ENCODE measurements at places on chromosomes 2 and 18.

- DNase-seq: no peak
These were observed 58.8 kb downstream of the RNF144A start for GRCh38 chr2:6975988-6976387.

GRCh38 chr2:233319256-233319655 is 11.6 kb downstream of the SAG start:
- DNase-seq: no peak

DNA sequence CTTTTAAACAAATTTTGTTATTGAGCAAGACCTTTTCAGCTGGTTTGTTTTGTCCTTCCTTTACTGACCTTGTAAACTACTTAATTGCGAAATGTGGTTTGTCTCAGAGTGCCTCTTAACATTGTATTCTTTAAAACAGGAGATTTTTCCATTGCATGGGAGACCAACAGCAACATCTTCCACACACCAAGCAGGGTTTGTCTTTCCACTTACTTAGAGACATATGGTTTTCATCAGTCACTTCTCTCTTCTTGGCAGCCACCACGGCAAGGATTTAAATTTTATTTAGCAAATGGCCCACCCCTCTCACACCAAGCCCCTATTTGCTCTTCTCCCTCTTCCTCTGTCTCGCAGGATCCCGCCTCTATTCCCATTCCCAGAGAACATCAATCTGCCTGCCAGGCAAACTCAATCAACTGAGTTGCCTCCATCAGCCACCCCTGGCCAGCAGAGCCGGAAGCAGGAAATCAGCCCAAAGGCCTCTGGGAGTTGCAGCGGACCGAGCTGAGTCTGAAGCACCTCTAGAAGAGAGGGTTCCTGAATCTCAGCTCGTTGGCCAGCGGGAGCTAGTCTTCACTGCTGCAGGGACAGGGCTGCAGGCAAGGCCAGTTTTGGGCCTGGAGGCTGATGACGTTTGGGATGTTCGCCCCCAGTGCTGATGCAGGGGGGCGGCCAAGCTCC is 11.3 kb upstream of the CIB4 start:
- no peak for DNase-seq

DNA sequence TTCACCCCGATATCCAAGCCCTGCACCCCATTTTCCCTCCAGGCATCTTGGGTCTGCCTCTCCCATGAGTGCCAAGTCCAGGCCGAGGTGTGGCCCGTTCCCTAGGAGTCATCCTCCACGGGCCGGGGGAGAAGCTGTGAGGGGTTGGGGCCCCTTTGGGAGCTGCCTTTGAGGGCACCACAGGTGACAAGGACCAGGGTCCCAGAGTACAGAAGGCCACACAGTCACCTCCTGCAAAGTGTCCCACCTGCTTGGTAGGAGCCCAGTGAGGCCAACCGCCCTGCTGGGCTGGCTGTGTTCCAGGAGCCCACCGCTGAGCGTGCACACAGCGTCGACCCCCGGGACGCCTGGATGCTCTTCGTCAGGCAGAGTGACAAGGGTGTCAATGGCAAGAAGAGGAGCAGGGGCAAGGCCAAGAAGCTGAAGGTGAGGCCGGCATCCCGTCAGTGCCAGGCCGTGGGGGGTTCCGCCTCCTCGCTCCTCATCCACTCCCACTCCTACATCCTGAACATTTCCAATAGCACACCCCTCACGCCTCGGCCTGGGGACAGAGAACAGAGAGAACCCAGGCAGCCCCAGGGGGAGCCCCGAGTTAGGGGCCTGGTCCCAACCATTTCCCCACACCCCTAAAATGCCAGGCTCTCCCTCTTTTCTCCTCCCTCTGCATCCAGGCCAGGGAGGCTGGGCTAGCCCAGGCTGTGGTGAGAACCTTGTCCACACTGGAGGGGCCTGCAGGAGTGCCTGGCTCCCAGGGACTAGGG is 2.7 kb downstream of the ERFE start:
- no peak for DNase-seq

GRCh38 chr2:30305235-30305634 is 73.9 kb downstream of the LBH start:
- no peak for DNase-seq

- no peak for DNase-seq
These were observed 552.3 kb downstream of the TDRD15 start for GRCh38 chr2:21676041-21676440.

DNA sequence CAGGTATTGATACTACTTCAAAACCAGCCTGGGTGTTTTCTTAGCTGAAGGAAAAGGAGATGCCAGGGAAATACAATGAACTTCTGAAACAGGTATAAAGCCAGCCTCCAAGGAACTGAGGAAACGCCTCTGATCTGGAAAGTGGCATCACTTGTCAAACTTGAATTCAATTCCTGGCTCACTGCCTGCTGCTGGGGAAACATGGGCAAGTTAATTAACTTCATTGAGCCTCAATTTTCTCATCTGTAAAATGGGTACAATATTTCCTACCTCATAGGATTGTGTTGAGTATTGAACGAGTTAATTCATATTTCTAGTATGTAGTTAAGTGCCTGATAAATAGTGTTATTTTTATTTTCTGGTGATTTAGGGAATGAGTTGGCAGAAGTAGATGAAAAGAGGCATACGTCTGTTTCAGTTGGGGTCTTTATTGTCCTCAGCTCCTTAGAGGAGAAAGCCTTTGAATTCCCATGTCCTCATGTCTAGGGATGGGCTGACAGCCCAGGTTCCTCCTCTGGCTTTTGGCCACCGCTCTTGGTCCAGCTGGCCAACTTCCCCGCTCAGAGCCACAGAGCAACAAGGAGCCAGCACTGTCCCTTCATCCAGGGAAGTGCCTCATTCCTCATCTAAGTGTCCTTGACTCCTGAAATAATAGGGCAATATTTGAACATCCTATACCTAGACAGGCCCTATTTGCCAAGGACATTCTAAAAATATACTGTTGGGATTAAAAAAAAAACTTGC is 210.5 kb upstream of the GATA6 start:
- no peak for DNase-seq

DNA sequence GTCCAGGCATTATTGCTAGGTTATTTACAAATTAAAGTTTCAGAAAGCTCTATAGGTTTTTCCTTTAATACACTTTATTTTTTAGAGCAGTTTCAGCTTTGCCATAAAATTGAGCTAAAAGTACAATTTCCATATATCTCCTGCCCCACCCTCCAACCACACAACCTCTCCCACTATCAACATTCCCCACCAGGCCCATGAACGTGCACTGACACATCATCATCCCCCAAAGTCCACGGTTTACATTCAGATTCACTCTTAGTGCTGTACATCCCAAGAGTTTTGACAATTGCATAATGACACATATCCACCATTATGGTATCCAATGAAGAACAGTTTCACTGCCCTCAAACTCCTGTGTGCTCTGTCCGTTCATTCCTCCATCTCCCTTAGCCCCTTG is 139.4 kb downstream of the NBAS start:
- no peak for DNase-seq

GRCh38 chr18:36780748-36781147 is 48.1 kb downstream of the TPGS2 start:
- no peak for DNase-seq

DNA sequence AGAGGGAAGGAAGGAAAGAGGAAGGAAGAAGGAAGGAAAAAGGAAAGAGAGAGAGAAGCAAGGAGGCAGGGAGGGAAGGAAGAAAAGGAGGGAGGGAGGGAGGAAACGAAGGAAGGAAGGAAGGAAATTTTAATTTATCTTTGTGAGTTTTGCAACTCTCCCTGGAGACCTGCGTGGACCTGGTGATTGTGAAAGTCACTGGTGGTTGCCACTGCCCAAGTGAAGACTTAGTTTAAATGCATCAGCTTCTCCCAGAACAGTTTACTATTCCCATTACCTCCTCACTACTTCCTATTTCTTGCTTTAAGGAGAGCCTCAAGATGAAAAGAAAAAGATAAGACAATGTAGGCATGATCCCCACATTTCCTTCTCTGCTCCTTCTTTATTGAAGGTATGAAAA is 68.8 kb downstream of the ACVR1C start:
- DNase-seq: no peak

- no peak for DNase-seq
These were observed 38.0 kb downstream of the RNF152 start for GRCh38 chr18:61854578-61855448.

DNA sequence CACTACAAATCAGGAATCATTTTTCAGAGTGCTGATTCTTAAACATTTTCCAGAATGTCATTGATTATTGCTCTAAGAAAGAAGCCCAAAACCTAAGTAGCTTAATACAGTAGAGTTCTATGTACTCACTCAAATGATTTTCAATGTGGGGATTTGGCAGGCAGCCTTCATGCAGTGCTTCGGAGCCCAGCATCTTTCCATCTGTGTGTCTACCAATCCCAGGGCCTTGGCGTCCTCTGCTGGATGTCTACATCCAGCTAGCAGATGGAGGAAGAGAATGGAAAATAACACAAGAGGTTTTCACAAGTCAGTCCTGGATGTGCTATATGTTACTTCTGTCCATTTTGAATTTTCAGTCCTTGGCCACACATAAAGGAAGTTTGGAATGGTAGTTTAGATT is 151.8 kb downstream of the RDH14 start:
- no peak for DNase-seq

DNA sequence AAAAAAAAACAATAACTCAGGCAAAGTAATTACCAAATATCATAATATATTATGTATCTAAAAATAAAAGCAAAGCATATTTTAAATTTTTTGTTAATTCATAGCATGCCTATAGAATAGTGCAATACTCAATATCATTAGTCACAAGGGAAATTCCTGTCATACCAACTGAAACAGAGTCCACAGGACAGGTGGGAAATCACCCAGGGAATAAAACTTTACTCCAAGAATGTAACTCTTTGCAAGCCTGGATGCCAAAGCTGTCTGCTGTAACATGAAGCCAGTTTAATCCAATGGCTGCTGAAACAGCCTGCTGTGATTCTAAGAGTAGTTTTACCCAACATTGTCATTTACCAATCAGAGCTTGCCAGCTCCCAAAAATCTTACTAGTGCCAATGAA is 40.0 kb upstream of the SULT1C3 start:
- DNase-seq: no peak

DNA sequence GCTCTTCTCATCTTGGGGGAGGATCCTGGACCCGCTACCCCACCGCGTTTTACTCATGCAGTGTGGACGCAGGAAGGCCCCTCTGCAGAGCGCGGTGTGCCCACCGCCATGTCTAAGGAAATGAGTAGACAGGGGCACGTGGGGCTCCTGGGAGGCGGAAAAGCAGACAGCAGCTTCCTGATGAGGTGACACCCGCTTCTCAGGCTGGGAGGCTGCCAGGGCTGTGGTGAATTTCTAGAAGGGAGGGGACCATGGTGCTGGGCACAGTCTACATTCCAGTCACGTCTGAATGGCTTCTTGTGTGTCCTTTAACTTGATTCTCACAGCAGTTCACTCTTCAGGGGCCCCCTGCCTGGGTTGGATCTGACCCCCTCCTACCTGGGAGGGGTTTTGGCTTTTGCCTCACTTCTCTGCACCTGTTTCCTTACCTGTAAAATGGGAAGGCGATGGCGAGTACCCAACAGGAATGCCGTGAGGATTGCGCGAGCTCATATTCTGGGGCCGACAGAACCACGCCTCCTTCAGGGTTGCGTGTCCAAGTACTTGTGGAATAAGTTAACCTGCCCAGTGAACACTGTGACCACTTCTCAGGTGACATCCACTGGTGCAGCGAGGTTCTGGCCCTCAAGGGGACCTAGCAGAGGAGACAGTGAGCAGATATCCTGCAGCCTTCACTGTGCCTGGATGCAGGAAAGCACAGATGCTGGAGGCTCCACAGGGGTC is 32.3 kb upstream of the MBP start:
- DNase-seq: no peak

GRCh38 chr2:48531141-48531648 is 1.2 kb downstream of the STON1 start:
- DNase-seq: no peak

- DNase-seq: no peak
These were observed 316.8 kb upstream of the HS6ST1 start for GRCh38 chr2:128635361-128635900.

- DNase-seq: no peak
These were observed 106.8 kb upstream of the FN1 start for GRCh38 chr2:215542690-215543089.

- DNase-seq: peak; percentile 34
These were observed 327.9 kb downstream of the LPIN1 start for GRCh38 chr2:12074126-12074844.

DNA sequence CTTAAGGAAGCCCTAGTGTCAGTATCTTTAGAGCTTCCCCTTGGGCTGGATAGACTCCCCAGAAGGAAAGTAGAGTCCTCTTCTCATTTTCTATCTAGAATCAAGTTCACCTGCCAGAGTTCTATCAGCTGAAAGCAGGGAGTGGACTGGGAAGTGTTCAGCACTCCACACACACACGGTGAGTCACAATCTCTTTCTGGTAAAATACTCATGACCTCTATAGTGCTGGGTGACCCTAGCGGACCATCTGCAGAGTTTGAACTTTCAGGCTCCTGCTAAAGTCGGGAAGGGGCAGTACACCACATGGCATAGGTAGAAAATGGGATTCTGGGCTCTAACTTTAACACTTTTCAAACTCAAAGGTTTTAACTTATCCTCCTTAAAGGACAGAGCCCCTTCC is 43.3 kb downstream of the SAP130 start:
- DNase-seq: no peak

- DNase-seq: no peak
These were observed 849 bp upstream of the CYP27C1 start for GRCh38 chr2:127220768-127221527.

DNA sequence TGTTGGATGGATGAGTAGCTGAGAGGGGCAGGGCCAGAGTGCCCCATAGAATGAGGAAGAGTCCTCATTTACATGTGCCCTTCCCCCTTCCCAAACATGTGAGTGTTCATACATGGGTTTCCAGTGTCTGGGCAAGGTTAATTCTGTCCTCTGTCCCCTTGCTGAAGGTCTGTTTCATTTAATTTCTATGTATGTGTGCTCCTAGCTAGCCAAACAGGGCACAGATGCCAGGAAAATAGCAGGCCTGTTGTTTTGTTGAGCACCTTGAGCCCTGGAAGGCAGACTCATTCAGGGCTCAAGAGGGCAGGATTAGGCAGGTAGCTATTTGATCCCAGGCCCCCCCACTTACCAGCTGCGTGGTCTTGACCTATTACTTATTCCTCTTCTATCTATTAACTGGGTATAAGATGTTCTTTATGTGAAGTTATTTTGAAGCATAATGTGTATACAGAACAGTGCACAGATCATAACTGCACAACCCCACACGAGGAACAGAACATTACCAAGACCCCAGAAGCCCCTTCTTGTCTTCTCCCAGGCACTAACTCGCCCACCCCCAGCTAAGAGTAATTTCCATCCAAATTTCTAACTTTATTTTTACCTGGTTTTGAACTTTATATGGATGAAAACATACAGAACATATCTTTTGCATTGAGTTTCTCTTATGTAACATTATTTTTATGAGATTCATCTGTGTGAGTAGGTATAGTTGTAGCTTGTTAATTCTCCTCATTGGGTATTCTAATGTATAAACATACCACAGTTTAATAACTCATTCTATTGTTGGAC is 164.3 kb downstream of the RPIA start:
- peak; percentile 43 for DNase-seq

- DNase-seq: no peak
These were observed 64.7 kb upstream of the GCFC2 start for GRCh38 chr2:75775311-75775823.

DNA sequence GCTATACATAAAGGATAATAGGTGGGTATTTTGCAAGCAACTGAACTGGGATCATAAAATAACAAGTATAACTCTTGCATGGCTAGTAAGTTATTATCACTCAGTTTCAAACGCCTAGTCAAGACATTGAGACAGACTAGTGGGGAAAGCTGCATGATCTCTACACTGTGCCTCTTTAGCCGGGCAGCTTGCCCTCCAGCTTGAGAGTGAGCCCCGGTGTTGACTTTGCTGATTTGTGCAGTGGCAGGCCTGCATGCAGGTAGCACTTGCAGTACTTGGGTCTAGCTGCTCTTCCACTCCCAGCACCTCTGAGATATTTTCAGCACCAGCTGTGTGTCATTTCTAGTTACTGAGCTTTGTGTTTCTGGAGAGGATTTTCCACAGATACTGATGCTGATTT is 118.8 kb upstream of the DAPL1 start:
- DNase-seq: no peak
